ENCODE measurements at places on chromosomes 1 and 21.

GRCh38 chr1:209335178-209335577, 248.3 kb upstream of the CAMK1G start:
- no peak for DNase-seq

DNA sequence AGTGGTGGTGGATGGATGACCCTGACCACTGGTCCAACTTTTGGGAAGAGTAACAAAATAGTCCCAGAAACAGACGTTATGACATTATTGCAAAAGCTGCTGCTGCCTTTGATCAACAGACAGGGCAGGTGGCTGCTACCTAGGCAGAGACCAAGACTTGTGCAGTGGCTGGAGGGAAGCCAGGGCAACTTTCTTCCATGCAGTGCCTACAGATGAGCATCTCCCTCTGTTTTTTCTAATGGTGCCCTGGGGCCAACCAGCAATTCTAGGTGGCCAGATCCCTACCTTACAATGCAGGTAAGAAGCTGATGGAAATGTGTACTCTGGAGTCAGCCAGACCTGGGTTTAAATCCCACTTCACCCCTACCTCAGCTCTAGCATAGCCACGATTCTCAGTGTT, 283.1 kb upstream of the POU3F1 start:
- no peak for DNase-seq

DNA sequence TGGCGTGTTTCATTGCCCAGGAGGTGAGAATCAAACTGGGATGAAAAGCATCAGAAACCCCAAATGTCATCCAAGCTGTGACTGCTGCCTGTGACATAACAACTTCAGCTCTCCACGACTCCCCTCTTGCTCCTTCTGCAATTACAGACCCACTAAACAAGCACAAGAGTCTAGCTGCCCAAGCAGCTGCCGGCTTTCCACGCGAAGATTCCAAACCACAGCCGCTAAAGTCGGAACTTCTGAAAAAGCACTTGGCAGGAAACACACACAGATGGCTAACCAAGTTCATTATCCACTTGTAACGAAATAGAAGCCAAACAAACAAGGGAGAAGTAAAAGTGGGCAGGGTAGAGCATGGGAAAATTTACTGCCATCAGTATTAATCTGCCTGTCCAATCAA, 198.1 kb downstream of the SLC35F3 start:
- DNase-seq, result no peak

DNA sequence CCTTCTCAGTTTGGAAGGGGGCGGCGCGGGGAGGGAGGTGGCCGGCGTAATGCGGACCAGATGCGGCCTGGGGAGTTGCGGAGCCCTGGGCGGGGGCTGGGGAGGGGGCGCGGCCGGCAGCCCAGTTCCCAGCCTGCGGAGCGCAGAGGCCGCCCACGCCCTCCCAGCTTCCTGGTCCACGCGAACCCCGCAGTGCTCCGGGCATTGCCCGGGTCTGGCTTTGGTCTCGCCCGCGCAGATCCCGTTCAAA, 695 bp downstream of the DMBX1 start:
- no peak for DNase-seq

GRCh38 chr1:65002508-65003315, 36.4 kb upstream of the JAK1 start:
- DNase-seq, result peak; percentile 50

DNA sequence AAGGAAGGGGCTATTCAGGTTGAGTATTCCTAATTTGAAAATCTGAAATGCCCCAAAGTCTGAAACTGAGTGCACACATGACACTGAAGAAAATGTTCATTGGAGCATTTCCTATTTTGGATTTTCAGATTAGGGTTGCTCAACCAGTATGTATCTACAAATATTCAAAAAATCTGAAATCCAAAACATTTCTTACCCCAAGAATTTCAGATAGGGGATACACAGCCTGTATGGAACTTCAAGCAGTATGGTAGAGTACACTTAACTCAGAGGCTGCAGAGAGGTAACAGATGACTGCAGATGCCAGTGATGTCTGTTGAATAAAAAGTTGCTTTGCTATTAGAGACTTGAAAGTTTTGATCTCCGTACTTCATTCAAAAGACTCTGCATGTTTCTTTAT, 19.0 kb downstream of the YTHDF2 start:
- DNase-seq, result no peak

DNA sequence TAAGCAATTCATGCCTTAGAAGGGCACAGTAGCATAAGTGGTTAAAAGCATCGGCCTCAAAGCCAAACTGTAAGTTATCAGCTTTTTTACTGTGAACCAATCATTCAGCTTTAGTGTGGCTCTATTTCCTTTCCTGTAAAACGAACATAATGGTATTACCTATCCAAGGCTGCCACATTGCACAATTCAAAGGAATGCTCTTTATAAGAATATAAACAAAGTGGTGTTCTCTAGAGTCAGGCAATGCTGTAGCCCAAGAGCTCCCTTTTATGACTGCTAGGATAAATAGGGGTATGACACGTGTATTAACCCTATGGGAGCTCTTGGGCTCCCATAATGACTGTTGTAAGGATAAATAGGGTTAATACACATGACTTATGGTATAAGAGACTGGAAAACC, 25.4 kb downstream of the INTS7 start:
- no peak for DNase-seq

- no peak for DNase-seq
Measured at GRCh38 chr1:205933671-205934618, 9.3 kb downstream of the SLC26A9 start.

GRCh38 chr1:162023181-162023546, 505 bp downstream of the OLFML2B start:
- DNase-seq, result no peak

- no peak for DNase-seq
Measured at GRCh38 chr1:207032528-207033017, at the start of gene C1orf116. C1orf116 (minus strand) TSS chr1:207032756; CDS start chr1:207027598, 5,158 bp downstream.

- no peak for DNase-seq
Measured at GRCh38 chr1:236638945-236639344, 34.6 kb upstream of the HEATR1 start.

DNA sequence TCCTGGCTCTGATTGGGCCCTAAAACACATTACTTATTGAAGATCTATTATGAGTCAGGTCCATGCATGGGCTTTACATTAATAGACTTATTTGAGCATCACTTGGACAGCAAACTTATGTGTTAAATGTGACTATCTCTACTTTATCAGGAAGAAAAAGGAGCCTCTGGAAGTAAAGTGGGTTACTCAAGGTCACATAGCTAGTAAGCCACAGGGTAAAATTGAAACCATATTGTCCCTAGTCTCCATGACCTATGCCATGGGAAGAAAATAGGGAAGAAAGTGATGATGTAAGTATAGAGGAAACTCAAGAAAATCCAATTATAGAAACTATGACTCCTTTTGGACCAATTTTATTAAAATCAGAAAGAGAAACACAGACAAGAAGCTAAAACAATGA, 555.3 kb downstream of the NUF2 start:
- DNase-seq, result no peak

GRCh38 chr1:98130408-98130807, 209.6 kb upstream of the DPYD start:
- DNase-seq, result no peak

DNA sequence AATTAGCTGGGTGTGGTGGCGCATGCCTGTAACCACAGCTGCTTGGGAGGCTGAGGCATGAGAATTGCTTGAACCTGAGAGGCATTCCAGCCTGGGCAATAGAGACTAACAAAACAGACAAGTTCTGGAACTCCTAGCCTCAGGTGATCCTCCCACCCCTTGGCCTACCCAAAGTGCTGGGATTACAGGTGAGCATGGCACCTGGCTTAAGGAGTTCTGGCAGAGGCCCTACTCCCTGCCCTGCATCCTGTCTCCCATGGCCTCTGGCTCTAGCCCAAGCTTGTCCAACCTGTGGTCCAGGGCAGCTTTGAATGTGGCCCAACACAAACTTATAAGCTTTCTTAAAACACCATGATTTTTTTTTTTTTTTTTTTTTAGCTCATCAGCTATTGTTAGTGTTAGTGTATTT, 20.4 kb downstream of the TOMM20 start:
- DNase-seq, result no peak

GRCh38 chr1:81598623-81599022, 202.1 kb upstream of the ADGRL2 start:
- no peak for DNase-seq

DNA sequence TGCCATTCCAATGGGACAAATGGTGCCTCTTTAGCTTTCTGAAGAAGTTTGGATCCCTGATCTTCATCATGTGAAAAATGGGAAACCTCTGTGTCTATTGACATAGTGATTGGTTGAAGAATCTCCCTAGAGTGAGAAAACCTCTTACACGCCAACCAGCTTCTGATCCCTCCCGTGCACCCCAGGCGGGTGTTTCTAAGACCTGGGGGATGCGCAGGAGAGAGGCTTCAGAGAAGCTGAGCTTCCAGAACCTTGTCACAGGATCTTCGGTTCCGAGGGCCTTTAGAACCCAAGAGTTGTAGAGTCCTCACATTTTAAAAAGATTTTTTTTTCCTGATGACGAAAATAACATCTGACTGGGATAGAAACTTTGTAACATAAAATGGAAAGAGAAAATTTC, 11.3 kb downstream of the PODN start:
- no peak for DNase-seq
